ENCODE measurements at places on chromosomes 13 and 19.

DNA sequence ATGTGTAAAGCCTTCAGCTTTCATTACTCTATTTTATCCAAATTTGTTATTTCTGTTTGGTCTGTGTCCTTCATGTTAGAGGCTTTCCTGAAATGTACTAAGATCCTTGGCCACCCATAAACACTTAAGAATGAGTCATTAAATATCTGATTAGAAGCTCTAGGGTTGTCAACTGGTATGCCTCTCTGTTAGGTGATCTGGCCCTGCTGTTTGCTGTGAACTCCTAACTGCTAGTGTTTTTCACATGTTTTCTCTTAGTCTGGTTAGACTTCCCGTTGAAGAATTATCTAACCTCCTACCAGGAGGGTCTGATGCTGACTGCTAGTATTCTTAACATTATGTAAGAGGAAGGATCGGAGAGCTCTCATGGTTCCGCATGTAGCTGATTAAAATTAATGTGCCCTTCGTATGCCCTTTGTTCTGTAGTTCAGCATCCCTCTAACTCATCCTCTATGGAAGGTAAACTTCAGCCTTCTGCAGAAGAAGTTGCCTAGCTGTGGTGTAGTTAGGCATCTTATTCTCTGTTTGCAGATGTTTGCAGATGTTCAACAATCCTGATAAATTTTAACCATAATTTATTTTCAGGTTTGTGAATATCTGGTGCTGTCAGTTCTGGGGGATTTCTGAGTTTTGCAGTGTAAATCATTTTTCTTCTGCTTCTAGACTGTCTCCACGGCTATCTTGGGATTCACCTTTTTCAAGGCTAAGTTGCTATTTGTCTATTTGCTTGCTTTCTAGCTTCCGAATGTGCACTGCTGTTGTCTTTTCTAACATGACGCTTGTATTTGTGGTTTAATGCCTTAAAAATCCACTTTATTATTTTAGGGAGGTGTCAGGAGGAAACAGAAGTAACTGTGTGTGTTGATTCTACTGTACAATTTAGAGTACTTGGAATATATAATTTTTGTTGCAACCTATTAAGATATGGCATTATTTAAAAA, 207.2 kb upstream of the SPRY2 start:
- no peak for DNase-seq

DNA sequence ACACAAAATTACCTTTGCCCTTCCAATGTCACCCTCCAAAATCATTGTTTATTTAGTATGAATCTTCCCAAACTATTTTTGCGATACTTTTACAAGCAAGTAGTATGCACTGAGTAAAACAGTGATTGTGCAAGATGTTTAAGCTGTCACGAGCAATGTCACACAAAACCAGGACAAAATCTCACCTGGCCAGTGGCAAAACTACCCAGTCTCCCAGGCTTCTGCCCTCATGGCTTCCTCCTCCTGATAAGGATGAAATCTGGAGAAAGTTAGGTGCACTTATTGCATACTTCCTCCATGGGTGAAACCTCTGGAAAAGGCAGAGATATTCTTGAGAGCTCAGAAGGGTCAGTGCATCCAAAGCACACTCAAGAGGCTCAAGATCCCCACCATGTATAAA, 500.8 kb downstream of the IRS2 start:
- DNase-seq = no peak

- DNase-seq = no peak
Observed at GRCh38 chr13:52737965-52738364, 1.7 kb downstream of the CNMD start.

GRCh38 chr19:42443944-42444398, 1.2 kb upstream of the CXCL17 start:
- DNase-seq = no peak

GRCh38 chr13:31424130-31424729, 224.5 kb downstream of the B3GLCT start:
- peak; percentile 83 for DNase-seq

DNA sequence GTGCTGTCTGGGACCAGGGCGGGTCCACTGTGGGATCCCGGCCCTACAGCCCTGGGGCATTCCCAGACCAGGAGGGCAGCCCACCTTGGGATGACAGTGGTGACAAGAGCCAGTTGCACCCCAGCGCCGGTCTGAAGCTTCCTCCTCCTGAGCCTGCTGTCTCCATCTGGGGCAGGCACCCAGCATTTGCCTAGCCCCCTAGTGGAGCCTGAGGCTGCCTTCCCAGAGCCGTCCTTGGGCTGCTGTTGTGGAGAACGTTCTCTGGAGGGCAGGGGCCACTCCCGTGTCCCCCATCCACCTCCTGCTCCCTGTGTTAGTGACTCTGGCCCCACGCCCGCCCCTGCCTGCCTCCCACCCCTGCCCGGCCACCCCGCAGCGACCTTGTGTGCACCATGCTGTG, 148.5 kb downstream of the KDM4B start:
- DNase-seq = no peak

DNA sequence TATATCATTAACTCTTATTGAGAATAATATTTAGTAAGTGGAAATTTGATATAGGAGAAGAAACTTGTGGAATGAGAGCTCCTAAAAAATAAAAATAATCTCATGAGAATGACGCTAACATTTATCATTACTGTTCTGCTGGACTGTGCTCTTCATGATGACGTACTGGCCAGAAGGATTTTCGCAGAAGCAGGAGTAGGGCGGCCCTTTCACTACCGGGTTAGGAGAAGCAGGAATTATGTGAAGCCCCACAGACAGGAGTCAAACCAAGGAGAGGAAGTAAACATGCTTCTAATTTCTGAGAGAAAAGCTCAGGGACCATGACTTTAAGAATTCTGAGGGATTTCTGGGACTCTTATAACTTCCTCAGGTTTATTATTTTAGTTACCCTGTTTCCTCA, 195.1 kb downstream of the VWA8 start:
- DNase-seq = no peak

- no peak for DNase-seq
Observed at GRCh38 chr13:27139565-27139964, 32.0 kb downstream of the USP12 start.

DNA sequence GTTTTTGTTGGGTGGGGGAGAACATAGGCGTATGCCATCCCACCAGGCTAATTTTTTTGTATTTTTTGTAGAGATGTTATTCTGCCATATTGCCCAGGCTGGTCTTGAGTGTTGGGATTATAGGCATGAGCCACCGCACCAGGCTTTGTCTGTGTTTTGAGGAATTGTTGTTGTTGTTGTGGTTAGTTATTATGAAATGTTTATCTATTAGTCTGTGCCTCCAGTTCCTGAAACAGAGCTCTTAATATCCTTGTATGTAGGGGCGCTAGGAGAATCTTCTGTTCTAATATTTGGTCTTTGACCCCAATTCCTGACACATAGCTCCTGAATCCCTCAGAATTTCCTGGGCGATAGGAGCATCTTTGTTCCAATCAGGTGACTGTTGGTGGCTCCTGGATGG, 5.6 kb upstream of the LATS2 start:
- no peak for DNase-seq

GRCh38 chr13:43319617-43320444, 296.4 kb downstream of the DNAJC15 start:
- no peak for DNase-seq

DNA sequence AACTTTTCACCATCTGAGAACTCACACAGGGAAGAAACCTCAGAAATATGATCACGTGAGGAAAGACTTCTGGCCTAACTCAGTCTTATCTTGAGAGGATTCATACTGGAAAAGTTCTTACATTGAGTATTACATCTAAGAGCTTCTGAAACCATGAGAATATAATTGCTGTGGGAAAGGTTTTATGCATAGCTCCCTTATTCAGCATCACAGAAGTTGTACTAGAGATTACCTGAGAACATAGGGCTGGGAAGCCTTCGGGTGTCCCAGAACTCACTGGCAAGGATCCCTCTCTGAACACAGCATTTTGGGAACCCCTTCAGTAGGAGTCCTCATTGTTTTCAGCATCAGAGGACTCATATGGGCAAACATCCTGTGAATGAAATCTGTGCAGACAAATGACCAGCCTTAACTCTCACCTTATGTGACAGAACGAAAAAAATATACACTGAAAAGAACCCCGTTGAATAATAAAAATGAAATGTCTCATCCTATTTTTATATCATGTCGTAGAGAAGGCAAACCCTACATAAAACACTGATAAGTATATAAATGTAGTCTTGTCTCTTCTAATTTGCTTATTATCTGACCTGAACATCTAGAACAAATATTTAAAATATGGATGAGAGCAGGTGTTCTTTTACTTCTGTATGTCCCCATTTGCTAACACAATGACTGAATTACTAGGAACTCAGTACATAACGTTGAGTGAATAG, 14.2 kb downstream of the ZNF274 start:
- peak; percentile 28 for DNase-seq

GRCh38 chr19:33202546-33203507, 8.7 kb downstream of the LRP3 start:
- DNase-seq = no peak

GRCh38 chr19:11131471-11131870, 24.1 kb downstream of the SPC24 start:
- DNase-seq = no peak

- peak; percentile 67 for DNase-seq
Observed at GRCh38 chr13:113742000-113742441, 17.0 kb upstream of the TMEM255B start.

DNA sequence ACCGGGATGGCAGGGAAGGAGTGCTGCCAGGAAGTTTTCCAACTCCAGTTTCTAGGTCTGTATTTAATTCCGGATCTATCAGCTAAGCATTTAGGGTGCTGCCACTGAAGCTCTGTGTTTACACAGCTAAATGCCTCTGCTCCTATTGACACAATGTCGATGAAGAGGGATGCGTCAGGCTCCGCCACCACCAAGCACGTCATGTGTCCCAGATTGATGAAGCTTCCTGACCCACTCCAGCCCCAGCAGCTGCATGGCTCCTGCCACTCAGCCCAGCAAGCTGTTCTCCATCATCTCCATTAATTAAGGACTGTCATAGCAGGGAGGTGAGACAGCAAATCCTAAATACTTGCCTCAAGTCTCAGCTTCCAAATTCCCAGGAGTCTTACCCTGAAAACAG, 435.2 kb upstream of the ZNF507 start:
- no peak for DNase-seq

- no peak for DNase-seq
Observed at GRCh38 chr19:50829801-50830200, 3.6 kb downstream of the KLK15 start.

DNA sequence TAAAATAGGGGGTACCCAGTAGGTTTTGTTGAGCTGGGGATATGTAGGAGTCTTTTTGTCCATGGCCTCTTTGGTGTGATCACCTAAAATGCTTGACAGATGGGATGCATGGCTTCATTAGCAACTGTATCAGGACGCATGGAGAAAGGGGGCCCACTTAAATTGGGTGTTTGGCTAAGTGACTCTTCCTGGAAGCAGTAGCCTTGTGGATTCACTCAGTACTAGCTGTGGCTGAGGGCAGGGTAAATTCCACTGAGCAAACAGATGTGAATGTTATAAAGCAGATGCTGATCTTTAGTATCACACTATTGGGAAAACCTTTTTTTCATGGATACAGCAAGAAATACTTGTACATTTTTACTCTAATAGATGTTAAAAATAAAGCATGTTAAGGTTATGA, 140.0 kb downstream of the FGF14 start:
- DNase-seq = no peak

DNA sequence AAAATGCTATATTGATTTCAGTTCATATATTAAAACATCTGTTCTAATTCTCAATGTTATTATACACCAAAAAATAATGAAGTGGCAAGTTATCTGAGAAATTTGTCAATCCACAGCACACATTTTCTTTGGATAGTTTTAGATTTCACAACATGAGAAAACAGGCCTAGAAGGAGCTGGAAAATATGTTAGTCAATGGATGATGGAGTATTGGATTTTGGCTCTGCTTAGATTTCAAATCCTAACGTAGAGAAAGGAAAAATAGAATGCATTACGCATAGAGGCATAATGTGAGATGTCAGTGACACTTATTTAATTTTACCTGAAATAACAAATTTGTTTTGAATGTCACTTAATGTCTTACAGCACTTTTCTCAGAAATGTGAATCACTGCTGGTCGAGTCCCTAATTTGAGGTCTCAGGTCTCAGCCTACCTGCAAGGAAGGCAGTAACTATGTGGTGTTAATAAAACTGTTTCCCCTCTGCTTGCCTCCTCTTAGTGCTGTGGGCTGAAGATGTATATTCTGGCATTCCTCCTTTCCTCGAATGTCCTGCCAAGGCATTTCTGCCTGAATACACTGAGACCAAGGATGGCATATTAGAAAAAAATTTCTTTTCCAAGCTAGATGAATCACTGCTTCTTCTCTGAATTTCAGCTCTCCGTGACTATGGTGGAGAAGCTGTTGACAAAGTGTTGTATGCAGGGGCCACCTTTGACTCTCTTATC, 232.4 kb downstream of the POSTN start:
- no peak for DNase-seq

GRCh38 chr13:78045916-78046315, 127.3 kb upstream of the EDNRB start:
- no peak for DNase-seq

DNA sequence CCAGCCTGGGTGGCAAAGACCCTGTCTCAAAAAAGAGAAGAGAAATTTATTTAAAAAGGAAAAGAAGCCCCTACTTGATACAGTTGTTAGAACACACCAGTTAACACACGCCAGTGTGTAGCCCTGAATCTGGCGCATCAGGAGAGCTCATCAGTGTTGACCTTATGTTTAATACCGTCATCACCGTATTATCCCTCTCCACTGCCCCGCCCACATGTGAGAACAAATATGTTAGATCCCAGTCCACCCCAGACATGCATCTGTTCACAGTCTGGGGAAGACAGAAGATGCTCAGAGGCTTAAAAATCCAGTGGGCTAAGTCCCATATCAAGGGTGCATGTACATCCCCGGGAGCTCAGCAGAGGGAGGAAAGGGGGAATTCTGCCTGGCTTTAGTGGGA, 155.2 kb downstream of the DPF1 start:
- no peak for DNase-seq

GRCh38 chr13:66375756-66376155, 854.4 kb downstream of the PCDH9 start:
- DNase-seq = no peak

DNA sequence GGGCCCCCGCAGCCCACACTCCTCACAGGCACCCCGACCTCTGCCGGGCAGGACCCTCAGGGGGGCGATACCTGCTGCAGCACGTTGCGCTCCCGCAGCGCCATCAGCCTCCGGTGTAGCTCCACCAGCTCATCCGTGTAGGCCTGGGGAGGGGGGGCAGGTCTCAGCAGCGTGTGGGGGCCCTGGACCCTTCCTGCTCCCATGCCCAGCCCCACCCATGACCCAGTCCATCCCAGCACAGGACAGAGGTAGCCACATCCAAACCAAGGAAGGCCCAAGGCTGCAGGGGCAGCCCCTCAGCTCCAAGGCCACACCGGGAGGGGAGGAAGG, 66.5 kb downstream of the MLLT1 start:
- DNase-seq = no peak

DNA sequence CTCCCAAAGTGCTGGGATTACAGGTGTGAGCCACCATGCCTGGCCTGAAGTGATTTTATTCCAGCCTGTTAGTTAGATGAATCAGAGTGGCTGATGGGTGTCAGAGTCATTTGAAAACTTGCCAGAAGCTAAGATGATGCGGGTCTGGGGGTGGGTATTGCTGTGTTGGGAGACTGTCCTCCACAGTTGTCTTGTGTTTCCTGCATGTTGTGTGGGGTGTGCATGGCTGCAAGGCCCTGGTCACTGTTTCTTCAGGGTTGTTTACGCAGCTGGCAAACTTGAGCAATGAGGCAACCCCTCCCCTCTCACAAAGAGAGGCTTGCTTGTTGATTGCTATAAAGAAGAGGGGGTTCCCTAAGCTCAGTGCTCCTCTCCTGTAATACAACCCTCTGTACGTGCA, 71.8 kb downstream of the TRPM4 start:
- DNase-seq = no peak

- no peak for DNase-seq
Observed at GRCh38 chr13:110468986-110469495, 92.5 kb downstream of the RAB20 start.

- no peak for DNase-seq
Observed at GRCh38 chr13:40786568-40786996, 2.8 kb upstream of the SLC25A15 start.
